ENCODE measurements at places on chromosomes 13 and 19. TPM values are rescaled to one million over a fixed set of nuclear protein-coding genes. Genes with fewer than 3 reads are reported as not detected.

GRCh38 chr13:39676315-39676876 lies 20.9 kb downstream of the COG6 start:
- no peak for DNase-seq

DNA sequence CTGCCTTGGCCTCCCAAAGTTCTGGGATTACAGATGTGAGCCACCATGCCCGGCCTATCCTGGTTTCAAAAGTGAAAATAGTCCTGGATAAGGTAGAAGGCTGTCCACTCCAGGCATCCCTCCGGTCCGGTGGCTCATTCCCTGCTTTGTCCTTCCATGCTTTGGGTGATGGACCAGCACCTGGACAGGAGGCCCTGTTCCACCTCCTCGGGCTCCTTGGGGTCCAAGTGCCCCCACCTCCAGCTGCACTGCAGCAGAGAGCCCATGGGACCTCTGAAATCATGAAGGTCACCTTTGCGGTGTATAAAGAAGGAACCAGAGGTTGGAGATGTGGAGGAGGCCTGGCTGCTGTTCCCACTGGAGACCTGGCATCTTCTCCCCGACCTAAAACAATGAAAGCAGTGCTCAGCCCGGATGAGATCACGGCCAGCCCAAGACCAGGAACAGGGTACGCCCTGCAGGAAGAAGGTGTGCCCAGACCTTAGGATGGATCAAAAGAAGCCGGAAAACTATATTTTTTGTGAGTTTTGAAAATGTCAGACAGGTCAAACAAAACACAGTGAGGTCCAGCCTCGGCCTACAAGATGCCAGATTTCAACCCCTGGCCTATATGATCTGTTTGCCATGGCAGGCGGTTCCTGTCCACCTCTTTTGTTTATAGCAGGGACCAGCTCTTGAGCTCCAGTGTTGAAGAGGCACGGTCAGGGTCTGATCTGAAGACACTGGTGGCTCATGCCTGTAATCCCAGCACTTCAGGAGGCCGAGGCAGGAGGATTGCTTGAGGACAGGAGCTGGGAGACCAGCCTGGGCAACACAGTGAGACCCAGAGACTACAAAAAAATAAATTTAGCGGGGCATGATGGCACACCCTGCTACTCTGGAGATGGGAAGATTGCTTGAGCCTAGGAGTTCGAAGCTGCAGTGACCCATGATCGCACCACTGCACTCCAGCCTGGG lies 5.8 kb downstream of the LSR start:
- DNase-seq, result no peak

- DNase-seq, result no peak
Measured at GRCh38 chr19:7925171-7925851, 624 bp downstream of the CTXN1 start.

The PPM1N gene
- total RNA-seq, result 0.53 TPM

The CEACAM20 gene
- not detected for total RNA-seq

DNA sequence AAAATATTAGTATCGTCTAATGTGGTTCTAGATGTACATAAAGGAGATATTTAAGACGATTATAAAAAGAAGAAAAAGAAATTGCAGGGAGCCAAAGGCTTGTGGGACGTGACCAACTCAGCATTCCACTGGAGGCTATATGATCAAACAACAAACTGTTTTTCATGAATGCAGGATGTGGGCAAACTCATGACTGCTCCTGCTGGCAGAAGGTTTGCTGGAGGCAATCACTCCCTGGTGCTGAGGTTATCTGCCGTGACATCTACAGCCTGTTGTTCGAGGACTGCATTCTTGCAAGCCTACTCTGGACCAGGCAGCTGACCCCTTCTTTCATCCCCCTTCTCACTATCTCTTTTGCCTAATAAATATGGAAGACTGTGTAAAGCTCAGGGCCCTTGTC lies 518.1 kb downstream of the UQCRFS1 start:
- no peak for DNase-seq

The ZFP30 gene
- 45.3 TPM for total RNA-seq

The TUBB4A gene
- total RNA-seq, result 2.5 TPM

The GFY gene
- total RNA-seq, result not detected

GRCh38 chr19:52343548-52343947 lies 7.5 kb downstream of the ZNF610 start:
- no peak for DNase-seq

GRCh38 chr13:93963266-93964145 lies 516.0 kb downstream of the DCT start:
- DNase-seq, result no peak

DNA sequence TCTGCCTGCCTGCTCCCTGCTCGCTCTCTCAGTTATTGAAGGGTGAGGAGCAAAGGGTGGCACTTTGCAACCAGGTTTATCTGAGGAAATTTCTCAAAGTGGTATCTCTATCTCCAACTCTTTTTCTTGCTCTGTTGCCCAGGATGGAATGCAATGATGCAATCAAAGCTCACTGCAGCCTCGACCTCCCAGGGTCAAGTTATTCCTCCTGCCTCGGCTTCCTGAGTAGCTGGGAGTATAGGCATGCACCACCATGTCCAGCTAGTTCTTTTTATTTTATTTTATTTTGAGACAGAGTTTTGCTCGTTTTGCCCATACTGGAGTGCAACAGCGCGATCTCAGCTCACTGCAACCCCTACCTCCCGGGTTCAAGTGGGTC lies 4.9 kb downstream of the ACTMAP start:
- DNase-seq, result no peak

- DNase-seq, result no peak
Measured at GRCh38 chr13:37263871-37264270, 158.4 kb upstream of the CSNK1A1L start.

The ANKRD24 gene
- 1.2 TPM for total RNA-seq

The LGALS14 gene
- total RNA-seq, result not detected

DNA sequence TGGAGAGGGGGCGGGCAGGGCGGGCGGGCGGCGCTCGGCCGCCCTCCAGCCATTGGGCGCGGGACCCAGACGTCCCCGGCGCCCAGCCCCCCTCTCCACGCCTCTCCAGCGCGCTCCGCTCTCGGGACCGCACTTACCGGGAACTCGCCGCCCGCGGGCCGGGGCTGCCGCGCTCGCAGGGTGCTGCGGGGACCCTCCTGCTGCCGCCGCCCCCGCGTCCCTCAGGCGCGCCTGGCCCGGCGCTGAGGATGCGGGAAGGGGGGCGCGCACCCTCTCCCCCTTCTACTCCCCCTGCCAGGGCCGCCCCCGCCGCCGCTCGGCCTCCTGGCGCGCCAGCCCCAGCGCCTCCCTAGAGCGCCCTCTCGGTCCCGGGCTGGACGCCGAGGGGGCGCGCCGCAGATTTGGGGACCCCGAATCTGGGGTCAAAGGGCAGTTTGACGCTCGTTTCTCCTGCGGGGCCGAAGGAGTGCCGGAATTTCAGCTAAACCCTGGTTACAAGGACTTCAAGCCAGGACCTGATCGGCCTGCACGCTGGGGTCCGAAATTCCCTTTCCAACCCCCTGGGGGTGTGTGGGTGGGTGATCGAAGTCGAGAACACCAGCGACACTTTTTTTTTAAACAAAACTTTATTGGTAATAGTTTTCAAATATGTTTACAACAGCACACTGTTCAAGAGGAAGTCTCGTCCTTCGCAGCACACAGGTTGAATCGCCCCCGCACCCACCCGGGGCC lies 696 bp upstream of the SAMD1 start:
- no peak for DNase-seq

DNA sequence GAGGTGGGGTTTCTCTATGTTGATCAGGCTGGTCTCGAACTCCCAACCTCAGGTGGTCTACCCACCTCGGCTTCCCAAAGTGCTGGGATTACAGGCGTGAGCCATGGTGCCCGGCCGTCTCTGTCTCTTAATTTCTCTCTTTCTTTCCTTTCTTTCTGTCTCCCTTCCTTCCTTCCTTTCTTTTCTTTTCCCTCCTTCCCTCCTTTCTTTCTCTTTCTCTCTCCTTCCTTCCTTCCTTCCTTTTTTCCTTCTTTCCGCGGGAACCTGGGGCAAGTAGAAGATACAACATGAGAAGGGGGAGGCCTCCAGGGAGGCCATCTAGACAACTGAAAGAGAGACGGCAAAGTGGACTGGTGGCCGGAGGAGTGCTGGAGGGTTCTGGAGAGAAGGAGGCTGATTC lies 15.2 kb upstream of the ELAVL1 start:
- DNase-seq, result no peak

The CACNA1A gene
- total RNA-seq, result 1.7 TPM

DNA sequence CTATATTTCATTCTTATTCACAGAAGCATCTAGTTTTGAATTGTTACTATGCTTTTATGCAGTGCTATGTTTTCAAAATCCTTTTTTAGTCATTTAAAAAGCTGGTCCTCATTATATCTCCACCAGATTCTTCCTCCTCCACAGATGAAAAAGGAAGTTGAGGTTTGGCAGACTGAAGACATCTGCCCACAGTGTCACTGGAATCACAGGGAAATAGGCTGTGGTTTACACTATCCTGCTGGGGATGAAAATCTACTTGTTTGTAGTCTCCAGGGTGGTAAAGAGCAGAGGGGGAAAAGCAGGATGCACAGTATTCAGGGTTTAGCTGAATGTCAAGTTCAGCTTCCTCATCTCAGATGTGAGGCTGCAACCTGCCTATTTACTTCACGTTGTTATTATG lies 351.2 kb downstream of the DNAJC15 start:
- DNase-seq, result no peak

DNA sequence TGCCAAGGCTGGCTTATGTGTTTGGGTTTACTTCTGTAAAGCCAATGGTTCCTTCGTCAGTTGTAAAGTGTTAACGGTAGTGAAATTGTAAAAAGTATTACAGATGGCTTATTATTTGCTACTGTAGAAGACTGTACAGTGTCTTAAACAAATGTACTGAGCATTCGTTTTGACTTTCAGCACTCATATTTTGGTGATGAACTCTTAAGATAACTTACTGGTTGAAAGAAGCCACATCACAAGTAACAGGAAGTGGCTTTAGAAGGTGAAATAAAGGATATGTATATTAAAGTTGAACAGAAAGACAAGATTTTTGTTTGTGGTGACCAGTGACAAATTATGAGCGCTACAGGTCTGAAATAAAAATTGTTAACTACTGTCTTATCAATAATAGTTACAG lies 64.2 kb downstream of the URI1 start:
- no peak for DNase-seq

- no peak for DNase-seq
Measured at GRCh38 chr19:34149873-34150272, 22.4 kb upstream of the LSM14A start.

GRCh38 chr19:50803633-50804419 lies 13.6 kb downstream of the ACP4 start:
- DNase-seq, result no peak

- no peak for DNase-seq
Measured at GRCh38 chr19:30304540-30304939, 67.6 kb upstream of the ZNF536 start.

DNA sequence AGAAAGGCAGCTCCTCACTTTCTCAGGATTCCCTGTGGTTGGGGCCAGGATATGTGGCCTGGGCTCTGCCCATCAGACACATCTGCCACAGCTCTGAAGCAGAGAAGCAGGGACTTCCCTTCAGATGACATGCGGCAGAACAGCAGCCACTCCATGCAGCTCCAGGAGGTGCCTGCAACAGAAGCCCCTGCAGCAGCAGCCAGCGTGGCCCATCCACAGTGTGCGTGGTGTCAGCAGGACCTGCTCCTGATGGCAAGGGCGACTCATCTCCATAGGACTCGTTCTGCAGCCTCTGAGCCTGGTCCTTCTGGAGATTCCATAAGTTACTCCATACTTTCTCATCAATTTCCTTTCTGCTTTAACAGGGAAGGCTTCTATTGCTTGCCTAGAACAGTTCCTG lies 105.0 kb downstream of the SUCLA2 start:
- no peak for DNase-seq

Measured in urinary bladder (tissue), 4 donors.